ENCODE measurements at places on chromosomes 1 and 21.

GRCh38 chr1:48194801-48195200, 27.7 kb upstream of the SLC5A9 start:
- no peak for DNase-seq

DNA sequence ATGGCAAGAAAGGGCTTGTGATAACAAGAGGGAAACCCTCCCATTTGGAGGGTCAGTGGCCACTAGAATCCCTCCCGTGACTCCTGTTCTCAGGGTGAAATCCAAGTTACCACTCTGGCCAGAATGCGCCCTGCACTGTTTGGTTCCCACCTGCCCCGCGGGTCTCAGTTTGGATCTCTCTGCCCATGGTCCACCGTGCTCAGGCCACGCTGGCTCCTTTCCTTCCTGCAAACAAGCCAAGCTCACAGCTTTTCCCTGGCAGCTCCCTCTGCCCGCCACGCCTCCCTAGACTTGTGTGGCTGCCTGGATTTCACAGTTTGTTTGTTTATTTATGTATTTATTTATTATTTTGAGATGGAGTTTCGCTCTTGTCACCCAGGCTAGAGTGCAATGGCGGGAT, 179.5 kb upstream of the VAMP3 start:
- no peak for DNase-seq

DNA sequence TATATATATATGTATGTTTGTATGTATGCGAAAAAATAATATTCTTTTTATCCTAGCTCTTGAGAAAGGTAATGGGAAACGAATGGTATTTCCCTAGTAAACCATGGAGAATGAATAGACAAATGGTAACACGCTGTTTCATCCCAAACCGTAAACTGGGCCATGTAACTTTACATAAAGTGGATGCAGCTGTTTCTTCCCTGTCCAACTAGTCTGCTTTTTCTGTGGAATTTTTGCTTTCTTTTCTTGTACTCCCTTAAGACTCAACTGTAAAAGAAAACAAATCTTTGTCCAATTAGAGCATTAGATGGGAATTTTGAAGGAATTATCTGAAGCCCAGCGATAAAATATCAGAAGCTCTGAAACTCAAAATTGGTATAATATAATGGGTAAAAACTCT, 198.1 kb downstream of the NFIA start:
- DNase-seq, result no peak

GRCh38 chr1:243686159-243686558, 163.9 kb downstream of the AKT3 start:
- no peak for DNase-seq

- no peak for DNase-seq
These were observed 166.4 kb downstream of the RUNX1 start for GRCh38 chr21:34882719-34883131.

GRCh38 chr1:61872206-61872605, 129.9 kb downstream of the PATJ start:
- DNase-seq, result no peak

DNA sequence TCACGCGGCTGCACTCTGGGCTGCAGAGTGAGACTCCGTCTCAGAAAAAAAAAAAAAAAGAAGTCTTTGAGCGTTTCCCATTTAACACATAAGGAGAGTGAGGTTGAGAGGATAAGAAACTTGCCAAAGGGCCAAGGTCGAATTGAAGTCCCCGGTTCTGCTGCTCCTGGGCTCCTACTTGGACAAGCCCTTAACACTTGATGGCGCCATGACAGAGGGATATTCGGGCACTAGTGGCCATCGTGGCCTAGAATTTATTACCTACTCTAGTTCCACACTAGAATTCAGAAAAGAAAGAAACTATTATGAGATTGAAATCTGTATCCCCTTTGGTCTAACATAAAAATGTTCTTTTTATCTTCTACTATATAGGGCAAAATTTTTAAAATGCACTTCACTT, 65.7 kb upstream of the NEK2 start:
- DNase-seq, result no peak

DNA sequence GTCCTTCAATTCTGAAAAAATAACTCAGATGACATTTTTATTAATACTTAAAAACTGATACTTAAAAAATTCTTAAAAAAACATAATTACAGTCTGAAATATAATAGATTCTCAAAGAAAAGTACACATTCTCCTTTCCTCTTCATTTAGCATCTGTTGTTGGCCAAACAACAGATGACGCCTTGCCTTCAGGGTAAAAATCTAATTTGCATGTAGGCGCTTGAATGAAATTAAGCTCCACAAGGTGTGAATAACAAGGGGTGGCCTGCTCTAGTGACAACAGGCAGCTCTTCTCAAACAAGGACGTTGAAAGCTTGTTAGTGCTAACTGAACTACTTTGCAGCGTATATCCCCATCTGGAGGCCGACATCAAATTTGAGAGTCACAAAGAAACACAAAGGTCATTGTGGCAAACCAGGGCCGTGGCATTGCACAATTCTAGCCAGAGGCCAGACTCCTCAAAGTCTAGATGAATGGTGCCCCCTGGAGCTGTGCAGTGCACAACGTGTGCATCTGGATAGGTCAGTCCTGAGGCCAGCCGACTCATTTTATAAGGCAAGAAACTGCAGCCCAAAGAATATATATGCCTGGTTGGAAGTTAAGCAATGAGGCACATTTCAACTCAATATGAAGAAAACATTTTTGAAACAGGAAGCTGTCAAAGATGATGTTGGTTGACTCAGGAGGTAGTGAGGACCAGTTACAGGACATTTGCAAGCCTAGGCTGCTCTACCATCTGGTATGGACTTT, 459.2 kb upstream of the RUNX1 start:
- no peak for DNase-seq

DNA sequence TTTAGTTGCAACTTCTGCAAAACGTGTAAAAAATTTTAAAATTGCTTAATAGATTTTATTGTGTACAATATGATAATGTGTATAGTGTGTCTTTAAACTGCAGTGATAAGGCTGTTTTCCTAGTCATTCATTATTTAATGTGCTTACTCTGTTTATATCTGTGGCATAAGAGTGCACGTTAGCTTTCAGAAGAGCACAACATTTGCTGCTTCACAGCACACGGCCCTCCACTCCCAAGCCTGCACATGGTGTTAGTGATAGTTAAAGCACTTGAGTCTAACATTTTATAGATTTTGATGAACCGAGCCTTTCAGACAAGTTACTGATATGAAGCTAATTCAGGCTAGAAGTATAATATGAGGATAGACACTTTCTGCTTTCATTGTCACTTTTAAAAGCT, 120.6 kb downstream of the ADGRL2 start:
- DNase-seq, result no peak

- no peak for DNase-seq
These were observed 26.1 kb upstream of the SLAMF6 start for GRCh38 chr1:160548960-160549664.

GRCh38 chr1:167762061-167762746, 40.4 kb downstream of the MPZL1 start:
- no peak for DNase-seq

GRCh38 chr1:241837901-241838300, 10.1 kb upstream of the EXO1 start:
- DNase-seq, result no peak

- no peak for DNase-seq
These were observed 684.4 kb downstream of the PLA2G4A start for GRCh38 chr1:187513190-187513589.

GRCh38 chr1:208446271-208446691, 202.1 kb upstream of the PLXNA2 start:
- no peak for DNase-seq

GRCh38 chr1:232508130-232508701, 121.7 kb downstream of the SIPA1L2 start:
- no peak for DNase-seq

DNA sequence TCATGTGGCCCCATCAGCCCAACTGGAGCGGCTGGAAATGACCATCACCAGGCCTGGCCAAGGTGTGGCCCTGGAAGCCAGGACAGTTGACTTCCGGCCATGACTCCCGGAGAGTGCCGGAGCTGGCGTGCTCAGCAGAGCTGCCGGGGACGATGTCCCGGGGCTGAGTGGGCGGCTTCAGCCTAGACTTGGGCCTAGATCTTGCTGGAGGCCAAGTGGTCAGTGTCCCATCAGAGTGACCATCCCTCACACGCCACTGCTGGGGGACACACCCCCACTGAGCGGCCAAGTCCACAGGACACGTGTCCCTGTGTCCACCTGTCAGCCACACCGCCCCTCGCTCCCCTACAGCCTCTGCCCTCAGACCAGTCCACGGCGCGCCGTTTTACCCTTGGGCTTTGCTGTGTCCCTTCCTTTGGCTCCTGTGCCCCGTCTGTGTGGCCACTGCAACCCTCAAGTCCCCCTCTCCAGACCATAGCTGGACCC, 4.0 kb downstream of the FAAP20 start:
- no peak for DNase-seq

DNA sequence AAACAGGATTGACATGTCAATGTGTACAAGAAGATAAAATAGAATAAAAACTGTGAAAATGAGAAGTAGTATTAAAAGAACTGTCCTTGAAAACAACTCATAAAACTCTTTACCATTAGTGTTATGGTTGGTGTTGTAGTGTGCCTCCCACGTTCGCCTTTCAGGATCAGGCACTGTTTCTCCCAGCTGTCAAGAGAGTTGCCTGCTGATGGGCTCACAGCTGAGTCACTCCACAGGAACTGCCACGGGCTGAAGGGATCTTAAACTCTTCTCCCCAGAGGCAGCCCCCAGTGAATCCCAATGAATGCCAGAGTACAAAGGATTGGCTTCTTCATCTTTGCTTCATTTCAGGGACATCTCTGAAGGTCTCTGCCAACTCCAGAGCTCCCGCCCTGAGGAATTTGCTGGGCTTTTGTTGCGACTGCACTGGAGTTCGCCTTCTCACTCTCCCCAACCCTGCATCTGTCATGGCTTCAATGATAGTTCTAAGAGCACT, 119.6 kb downstream of the ADGRL2 start:
- DNase-seq, result no peak

- DNase-seq, result no peak
These were observed 7.3 kb downstream of the FCRLB start for GRCh38 chr1:161728376-161729226.

DNA sequence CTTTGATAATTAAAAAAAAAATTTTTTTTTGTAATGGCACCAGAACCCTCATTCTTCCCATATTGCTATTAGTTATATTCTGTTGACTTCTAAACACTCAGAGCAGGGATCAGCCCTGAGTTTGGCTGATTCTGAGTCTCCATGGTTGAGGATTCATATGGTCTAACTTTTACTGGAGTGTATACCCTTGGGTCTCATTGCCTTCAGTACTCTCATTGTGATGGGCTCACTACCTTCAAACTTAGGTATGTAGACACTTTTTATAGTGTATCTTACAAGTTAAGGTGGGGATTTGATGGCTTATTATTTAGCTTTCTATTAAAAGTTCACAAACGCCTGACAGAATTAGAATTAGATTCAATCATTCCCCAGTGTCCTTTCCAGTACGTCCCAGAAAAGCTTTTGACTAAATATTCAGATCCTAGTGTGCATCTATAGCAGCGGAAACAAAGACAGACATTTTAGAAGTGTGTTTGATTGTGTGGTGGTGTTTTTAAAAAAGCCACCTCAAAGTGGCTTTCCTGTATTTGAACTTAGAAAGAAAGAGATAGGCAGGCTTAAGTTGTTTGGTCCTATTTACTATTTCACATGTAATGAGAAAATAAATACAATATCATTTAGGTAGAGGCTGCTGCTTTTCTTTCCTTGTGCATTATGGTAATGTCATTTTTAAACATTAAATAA, 1.4 kb downstream of the MACF1 start:
- no peak for DNase-seq

- no peak for DNase-seq
These were observed 1334.5 kb upstream of the ADGRL4 start for GRCh38 chr1:80341021-80341420.

DNA sequence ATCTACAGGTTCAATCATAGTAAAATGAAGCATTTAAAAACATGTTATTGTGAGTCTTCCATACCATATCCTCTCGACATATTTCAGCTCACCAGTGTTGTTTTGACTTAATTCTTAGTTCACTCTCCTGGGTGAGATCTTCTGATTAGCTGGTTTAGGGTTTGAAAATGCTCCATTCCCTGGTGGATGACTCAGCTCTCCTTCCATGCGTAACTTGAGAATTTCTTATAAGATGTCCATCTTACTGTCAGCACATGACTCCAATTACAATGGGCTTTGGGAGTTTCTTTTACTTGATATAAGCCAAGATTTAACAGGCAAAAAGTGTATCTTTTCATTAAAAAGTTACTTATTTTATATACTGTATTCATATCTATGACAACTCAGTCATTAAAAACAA, 476.5 kb downstream of the BRINP3 start:
- DNase-seq, result no peak

GRCh38 chr1:152880316-152880715, 2.2 kb downstream of the SMCP start:
- no peak for DNase-seq

- DNase-seq, result no peak
These were observed 124.7 kb upstream of the CTTNBP2NL start for GRCh38 chr1:112271270-112271669.

DNA sequence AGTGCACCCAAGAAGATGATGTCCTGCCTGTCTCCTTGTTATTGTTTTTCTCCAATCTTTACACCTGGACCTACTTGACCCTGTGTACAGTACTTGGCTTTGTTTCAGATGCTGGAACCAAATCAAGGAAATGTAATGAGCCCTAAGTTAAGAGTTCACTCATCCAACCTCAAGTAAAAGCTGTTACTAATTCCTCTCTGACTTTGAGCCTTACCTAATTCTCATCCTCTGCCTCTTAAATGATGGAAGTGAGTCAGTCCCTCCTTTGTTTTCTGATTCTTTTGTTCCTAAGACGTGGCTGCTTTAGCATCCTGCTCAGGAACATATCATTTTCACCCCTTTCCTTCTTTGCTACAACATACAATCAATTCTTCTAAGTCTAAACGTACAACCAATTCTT, 15.3 kb upstream of the PLA2G4A start:
- DNase-seq, result no peak

DNA sequence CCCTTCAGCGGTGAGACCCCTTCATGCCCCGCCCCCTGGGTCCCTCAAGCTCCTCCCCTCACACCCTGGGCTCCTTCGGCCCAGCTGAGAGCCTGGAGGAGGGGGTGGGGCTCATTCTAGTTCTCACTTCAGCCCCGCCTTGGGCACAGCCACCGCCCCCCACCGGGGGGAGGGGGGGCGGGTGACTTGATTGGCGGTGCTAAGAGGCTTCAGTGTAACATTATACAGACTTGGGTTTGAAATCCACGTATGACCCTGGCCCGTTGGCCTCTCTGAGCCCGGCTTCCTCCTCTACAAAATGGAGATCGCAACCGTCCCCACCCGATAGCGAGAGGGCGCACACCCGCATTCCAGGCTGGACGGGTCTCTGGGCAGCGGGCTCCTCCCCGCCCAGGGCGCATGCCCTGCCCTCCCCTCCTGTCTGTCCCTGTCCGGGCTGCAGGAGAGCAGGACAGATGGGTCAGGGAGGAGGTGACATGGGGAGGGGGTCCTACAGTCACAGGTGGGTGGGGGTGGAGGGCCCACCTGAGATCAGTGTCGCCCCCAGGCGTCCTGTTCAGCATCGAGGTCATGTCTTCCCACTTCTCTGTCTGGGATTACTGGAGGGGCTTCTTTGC, 5.1 kb downstream of the CLCNKB start:
- peak; percentile 41 for DNase-seq

DNA sequence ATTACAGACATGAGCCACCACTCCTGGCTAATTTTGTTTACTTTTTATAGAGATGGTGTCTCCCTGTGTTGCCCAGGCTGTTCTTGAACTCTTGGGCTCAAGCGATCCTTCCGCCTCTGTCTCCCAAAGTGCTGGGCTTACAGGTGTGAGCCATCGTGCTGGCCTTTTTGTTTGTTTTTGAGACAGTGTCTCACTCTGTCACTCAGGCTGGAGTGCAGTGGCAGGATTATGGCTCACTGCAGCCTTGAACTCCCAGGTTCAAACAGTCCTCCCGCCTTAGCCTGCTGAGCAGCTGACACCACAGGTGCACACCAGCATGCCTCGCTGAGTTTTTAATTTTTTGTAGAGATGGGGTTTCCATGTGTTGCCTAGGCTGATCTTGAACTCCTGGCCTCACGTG, 49.1 kb downstream of the ADARB1 start:
- no peak for DNase-seq

All from urinary bladder (tissue), 4 donors.